GF-D8 (cell line): ENCODE measurements at places on chromosomes 5 and 9.

DNA sequence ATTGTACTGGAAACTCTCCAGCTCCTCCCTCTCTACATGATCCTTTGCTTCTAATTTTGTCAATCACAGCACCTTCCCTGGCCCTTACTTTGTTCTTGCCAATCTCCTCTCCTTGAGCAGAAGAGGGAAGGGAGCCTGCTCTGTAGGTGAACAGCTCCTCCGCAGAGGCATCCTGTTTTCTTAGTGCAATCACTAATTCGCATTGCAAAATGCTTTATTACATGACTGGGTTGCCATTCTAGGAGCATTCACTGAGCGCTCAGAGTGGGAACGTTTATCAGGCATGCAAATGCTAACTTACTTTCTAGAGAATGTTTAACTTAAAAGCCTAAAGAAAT lies 416 bp upstream of the SNX18 start:
- DNase-seq, result no peak

GRCh38 chr5:53479045-53479589 lies 1.3 kb upstream of the FST start:
- no peak for DNase-seq

DNA sequence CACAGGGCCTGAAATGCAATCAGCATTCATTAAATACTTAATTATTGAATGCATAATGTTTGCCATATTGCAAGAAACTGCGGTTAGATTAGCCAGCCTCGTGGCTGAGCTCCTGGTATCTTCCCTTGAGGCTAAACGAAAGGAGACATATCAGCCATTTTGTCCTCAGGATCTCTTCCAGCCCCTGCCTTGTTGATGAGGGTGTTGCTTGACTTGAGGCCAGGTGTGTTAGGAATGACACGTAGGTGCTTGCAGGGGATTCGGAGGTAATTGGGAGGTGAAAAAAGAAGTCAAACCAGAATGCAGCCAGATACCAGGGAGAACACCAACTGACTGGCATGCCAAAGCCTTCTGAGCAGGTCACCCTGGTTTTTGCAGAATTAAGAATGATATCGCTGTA lies 12.5 kb downstream of the SH3RF2 start:
- DNase-seq, result no peak

DNA sequence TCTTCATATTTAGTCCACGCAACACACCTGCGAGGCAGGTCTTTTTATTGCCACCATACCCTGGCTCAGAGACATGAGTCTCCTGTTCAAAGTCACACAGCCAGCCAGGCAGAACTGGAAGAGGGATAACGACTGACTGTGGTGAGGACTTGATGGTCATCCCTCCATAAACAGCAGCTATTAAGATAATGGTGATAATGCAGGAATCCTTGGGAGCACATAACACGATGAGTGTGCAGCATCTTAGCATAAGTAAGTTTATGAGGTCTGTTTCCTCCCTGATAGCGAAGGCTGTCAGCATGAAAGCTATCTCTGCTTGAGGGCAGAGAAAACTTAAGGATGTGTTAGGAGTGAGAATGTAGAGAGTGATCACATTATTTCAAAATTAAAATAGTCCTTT lies 30.9 kb downstream of the KCTD16 start:
- DNase-seq, result no peak

GRCh38 chr5:56522169-56522568 lies 289.0 kb upstream of the ANKRD55 start:
- DNase-seq, result no peak

- no peak for DNase-seq
Observed at GRCh38 chr9:37943345-37944265, 39.7 kb upstream of the SLC25A51 start.

- no peak for DNase-seq
Observed at GRCh38 chr9:90420768-90421513, 221.7 kb downstream of the DIRAS2 start.

- no peak for DNase-seq
Observed at GRCh38 chr5:72383726-72384125, 63.6 kb downstream of the PTCD2 start.

DNA sequence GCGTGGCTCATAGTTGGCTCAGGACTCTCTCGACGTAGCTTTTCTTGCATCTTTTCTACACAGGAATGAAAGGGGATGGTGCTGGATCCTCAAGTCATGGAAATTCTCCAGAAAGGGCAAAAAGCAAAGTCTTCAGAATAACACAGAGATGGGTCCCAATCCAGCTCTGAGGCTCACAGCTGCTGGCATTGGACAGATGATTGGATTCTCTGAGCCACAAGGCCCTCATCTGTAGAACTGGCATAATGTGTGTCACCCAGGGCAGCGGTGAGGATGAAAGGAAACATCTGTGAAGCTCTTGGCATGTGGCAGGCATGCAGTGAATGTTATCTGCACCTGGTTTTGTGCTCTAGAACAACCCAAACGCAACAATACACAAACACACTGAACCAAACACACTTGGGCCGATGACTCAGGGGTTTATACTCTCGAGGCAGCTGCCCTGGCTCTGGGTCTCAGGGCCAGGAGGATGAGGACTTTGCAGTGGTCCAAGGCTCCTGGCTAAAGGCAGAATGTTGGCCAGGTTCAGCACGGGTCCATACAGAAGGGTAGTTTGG lies 64.0 kb upstream of the UBTD2 start:
- DNase-seq, result no peak

DNA sequence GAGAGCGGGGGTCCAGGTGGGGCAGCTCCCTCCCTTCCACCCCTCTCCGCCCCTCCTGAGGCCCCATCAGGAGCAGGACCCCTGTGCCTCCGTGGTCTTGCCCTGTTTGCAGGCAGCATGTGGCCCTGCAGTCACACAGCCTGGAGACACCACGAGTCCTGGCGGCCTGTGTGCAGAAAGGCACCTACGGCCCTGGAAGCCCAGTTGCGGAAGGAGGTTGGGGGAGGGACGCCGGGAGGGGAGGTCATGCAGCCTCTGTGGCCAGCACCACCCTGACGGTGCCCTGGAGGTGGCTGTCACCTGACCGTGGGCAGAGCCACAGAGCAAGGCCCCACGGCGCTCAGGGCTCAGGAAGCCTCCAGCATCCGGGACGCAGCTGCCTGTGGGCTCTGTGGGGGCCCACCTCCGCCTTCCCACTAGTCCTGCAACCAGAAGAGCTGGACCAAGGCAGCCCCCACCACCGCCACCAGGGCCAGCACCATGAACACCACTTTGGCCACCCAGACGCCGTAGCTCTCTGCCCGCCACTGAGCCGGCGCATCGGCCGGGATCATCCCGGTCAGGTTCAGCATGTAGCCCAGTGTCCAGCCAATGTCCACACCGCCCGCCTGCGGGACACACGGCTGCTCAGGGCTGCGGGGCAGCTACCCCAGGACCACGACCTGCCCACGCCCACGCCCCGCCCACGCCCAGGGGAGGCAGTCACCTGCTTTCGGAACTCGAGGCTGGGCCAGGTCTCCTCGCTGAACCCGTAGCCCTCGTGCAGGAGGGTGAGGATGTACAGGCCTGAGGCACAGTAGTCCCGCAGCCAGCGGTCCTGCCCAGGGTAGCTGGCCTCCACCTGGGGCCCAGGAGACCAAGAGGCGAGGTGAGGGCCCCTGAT lies 6.4 kb downstream of the ENTPD8 start:
- no peak for DNase-seq

DNA sequence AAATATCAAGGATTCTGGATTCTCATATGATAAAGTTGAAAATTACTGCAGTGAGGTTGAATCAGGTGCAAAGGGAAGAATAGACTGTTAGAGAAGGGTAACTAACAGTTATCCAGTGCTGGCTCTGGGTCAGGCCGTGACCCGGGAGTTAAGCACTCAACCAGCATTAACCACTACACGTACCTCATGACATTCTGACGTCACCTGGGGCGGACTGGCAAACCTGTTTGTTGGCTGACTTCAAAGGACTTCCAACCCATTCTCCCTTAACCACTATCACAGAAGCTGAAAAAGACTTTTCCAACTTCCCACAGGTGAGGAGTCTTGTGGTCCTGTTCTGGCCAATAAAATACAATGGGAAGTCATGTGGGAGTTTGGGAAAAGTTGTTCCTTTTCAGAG lies 268.9 kb downstream of the ENC1 start:
- DNase-seq, result no peak

DNA sequence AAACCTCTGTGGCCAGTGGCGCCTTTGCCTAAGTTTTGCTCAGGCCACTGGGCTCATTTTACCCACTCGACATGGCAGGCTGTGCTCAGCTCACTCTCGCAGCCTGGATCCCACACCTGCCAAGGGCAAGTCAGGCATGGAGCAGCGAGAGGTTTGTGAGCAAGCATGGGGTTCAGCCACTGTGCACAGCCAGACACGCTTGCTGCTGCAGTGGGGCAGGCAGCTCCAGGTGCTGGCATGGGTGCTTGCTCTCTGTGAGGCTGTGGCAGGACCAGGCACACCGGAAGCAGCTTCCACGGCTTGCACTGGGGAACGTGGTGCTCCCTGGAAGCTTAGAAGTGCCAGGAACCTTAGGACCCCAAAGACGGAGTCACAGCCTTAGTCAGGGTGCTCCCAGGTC lies 470.1 kb downstream of the CDH9 start:
- no peak for DNase-seq

GRCh38 chr5:168137265-168137664 lies 154.2 kb upstream of the WWC1 start:
- no peak for DNase-seq

GRCh38 chr9:90891308-90892040 lies 89.9 kb downstream of the SYK start:
- DNase-seq, result no peak

- no peak for DNase-seq
Observed at GRCh38 chr5:128673000-128673399, 135.0 kb upstream of the FBN2 start.

GRCh38 chr5:89129941-89130340 lies 247.0 kb upstream of the MEF2C start:
- no peak for DNase-seq

DNA sequence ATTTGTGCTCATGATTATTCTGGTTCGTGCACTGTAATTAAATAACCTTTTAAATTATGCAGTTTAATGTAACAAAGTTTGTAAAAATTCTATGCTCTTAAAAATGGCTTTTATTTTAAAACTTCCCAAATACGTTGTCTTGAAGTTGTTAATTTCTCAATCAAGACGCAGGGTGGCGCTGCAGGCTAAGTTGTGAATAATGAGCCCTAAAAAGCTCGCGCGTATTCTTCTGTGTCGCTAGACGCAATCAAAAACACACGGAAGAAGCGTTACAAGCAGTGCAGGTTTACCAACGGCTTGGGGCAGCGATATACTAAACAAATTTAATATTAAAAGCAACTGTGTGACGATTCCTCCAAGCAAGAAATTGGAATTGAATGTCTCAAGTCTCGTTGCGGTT lies at the start of gene PCDHB4:
PCDHB4 (plus strand) TSS at position 256 of the 400 bp plus-strand sequence. CDS start 181 bp downstream, outside the sequence.
- DNase-seq, result no peak

DNA sequence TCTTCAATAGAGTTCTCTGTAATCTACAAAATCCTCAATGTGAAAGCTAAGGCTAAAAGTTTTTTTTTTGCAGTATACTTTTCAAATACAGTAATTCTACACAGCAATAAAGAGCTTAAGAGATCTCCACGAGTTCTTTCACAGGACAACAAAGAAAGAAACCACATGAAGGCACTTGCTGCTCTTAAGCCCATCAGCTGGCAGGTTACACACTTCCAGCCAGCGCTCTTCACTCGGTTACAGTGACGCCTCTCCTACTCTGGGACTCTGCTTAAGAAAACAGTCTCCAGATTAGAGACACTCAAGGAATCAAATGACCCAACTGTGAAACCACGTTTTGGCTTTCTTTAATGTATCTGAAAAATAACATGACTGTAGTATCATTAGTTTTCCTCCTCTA lies 85.0 kb downstream of the ROR2 start:
- no peak for DNase-seq

- no peak for DNase-seq
Observed at GRCh38 chr5:67985686-67986387, 229.7 kb upstream of the PIK3R1 start.

GRCh38 chr5:150271923-150272322 lies 17.6 kb downstream of the CAMK2A start:
- DNase-seq, result no peak

GRCh38 chr5:134136771-134137170 lies 22.3 kb downstream of the TCF7 start:
- DNase-seq, result no peak

- DNase-seq, result no peak
Observed at GRCh38 chr5:133265720-133266526, 214.1 kb downstream of the HSPA4 start.

GRCh38 chr9:38467404-38467803 lies 43.1 kb upstream of the IGFBPL1 start:
- DNase-seq, result no peak

- DNase-seq, result no peak
Observed at GRCh38 chr5:378976-379742, 57.6 kb downstream of the AHRR start.

DNA sequence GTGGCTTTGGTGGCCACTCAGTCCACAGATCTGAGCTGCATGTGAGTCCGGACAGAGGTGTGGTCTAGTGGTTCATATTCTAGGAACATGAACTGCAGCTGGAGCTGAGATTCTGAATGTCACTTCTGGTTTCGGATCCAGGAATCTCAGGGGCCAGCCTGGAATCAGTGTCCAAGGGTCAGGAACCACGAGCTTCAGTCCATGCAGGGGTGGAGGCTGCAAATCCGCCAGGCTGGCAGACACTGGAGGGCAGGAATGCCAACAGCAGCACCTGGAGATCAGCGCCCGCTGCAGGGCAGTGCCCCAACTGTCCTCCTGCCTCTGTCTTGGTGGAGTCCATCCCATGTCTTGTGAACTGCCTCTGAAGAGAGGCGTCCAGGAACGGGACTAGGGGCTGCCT lies 73.5 kb downstream of the CACNA1B start:
- no peak for DNase-seq

DNA sequence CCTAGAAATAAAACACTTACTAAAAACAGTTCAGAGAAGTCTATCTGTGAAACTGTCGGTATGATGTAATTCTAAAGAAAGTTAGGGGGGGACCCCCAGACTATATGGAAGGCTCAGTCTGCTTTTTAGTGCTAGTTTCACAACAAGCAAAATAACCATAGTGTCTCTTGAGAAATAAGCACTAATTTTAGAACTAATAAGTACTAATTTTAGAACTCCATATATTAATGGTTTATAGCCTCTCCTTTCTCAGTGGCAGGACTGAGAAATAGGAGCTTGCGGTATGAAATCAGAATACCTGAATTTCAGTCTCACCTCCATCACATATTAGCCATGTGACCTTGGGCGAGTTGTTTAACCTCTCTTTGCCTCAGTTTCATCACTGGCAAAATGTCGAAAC lies 1.4 kb upstream of the PHF24 start:
- DNase-seq, result no peak

GRCh38 chr5:18745988-18746615 lies 1111.8 kb downstream of the TAF11L14 start:
- peak; percentile 35 for DNase-seq

DNA sequence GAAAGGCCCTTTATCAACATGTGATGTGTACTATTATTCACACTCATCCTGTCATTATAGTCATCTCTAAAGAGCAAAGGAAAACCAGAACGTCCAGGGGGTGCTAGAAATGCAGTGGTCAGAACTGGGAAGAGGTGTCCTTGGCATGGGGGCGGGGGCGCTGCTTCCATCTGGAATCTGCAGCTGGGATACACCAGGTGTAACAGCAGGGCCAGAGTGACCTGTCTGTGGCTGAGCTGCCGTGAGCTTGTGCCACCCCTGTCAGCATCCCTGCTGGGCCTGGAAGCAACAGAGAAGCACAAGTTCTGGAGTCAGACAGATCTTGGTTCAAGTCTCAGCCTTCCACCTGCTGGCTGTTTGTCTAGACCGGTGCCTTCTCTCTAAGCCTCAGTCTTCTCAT lies 263.3 kb upstream of the MVB12B start:
- no peak for DNase-seq
